Esophagus squamous epithelium (tissue), 5 donors: ENCODE measurements at places on chromosomes 5 and 9.

- DNase-seq, result no peak
Measured at GRCh38 chr5:150641006-150641570, 628 bp downstream of the SYNPO start.

GRCh38 chr9:134694714-134695113 lies 53.1 kb downstream of the COL5A1 start:
- no peak for DNase-seq

DNA sequence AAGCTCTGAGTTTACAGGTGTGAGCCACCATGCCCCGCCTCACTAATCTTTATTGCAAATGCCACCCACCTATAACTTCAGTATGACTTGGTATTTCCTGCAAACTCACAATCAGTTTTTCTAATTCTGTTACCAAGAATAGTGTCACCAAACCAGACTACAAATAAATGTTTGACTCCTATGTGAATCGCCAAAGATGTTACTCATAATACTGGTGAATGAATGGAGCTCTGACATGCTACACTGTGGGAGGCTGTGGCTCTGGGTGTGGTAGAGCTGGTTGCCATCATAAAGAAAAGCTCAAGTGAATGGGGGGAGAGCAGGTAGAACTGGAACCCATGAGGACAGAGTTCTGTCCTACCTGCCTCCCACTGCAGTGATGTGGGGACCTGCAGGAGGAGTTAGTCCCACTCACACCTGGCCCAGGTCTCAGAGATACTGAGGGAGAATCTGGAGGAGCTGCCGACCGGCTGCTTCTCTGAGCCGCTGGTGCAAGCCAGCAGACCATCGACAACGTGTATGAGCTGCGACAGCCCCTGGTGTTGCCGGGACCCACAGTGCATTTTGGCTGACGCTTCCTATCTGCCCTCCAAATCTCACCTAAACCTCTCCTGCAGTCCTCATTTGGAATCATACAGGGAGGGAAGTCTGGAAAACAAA lies 95.7 kb downstream of the ENTREP1 start:
- no peak for DNase-seq

GRCh38 chr5:157283434-157283833 lies 17.5 kb downstream of the CYFIP2 start:
- DNase-seq, result no peak

DNA sequence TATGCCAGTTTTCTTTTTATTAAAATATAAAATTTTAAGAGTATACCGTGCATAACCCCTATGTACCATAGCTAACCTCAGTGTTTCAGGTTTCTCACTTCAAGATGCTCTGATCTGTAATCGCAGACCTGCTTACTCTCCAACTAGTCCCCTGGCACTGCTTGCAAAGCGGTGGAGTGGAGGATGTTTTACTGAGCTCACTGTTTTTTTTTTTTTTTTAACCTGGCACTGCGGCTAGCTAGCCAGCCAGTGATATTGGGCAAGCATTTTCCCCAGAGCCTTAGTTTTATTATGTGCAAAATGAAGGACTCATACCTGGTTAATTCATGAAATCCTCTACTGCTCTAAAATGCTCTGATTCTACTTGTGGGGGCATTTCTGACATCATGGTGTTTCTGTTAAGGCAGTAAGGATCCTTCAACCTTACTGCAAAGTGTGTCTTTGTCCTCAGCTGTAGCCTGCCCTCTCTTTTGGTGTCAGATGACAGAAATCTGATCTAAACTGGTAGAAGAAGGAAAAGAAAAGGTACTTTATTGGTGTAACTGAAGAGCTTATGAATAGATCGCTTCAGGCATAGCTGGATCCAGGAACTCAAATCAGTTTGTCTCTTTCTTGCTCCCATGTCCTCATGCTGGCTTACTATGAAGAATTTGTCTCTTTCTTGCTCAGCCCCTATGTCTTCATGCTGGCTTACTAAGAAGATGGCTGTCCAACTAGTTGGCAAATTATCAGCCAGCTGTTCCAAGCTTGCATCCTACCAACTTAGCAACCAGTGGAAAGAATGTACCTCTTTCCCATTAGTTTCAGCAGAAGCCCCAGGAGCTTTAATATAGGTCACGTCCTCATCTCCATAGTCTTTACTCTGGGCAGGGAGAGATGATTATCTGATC lies 59.8 kb downstream of the DOCK2 start:
- DNase-seq, result no peak

- DNase-seq, result no peak
Measured at GRCh38 chr5:133932441-133933168, 35.8 kb downstream of the C5orf15 start.

DNA sequence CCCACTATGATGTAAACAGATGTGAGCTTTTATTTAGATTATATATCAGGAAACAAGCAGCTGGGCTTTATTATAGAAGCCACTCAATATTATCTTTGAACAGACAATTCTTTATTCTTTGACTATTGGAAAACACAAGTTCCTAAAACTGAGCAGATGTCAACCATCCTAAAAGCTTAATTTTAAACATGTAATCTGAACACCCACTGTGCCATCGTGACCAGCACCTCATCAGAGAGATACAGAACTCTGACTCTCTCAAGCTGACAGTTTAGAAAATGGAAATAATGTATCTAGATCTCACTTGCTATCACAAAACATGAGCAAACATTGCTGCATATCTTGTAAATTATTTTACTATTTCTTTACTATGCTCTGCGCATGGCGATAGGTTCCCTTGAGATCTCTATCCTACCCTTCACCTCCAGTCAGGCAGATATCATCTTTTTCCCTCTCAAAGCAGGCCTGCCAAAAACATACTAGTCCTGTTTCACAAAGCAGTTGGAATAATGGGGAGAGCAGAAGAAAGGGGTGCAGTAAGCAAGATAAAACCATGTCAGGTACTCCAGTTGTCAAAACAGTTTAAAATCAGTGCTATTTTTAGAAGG lies 151.0 kb downstream of the KIAA0825 start:
- no peak for DNase-seq

- no peak for DNase-seq
Measured at GRCh38 chr5:72233835-72234234, 86.2 kb downstream of the MRPS27 start.

DNA sequence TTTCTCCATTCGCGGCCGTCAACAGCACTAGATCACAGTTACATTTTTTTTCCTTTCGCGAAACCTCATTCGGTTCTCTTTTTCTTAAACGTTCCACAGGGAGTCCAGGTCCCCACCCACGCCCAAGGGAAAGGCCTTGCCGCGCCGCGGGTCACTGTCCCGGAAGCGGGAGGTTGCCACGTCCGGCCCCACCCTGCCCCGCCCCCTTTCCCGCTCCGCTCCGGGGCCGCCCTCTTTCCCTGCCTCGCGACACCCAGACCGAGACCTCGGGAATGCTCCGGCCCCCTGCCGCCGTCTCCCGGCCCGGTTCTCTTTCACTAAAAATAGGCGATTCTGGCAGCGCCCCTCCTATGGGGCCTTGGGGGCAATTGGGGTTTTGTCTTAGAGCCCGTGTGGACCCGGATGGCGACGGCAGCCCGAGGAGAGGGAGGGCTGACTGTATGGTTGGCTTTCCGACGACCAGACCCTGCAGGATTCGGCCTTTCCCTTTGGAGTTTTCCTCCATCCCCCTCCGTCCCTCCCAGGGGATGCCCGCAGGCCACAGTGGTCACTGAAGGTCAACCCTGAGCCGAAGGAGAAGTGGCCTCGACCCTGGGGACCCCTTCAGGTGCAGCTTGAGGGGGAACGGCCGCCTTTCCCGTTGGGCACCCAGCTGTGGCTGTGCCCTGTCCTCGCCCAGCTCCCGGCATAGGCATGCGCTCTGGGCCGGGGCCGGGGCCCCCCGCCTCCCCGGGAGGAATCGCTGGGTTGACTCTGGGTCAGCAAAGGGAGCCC lies 2.8 kb upstream of the RACK1 start:
- DNase-seq, result no peak

GRCh38 chr9:74275872-74276508 lies 221.1 kb upstream of the RORB start:
- no peak for DNase-seq

DNA sequence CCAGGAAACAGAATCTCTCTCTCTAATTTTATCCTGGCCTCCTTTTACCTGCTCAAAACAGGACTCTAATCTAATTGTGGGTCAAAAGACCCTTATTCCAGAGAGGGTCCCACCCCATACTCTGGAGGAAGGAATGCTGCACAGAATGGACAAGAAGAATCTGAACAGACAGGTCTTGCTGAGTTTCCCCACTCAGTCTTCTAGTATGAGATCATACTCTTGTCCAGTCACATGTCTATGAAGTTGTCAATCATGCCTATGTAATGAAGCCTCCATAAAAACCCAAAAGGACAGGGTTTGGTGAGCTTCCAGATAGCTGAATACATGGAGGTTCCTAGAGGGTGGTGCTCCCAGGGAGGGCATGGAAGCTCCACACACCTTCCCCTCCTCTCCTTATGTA lies 123.9 kb upstream of the FER start:
- DNase-seq, result no peak

- DNase-seq, result no peak
Measured at GRCh38 chr5:137834498-137835049, 33.1 kb upstream of the MYOT start.

GRCh38 chr9:95085036-95085770 lies 232.3 kb downstream of the FANCC start:
- DNase-seq, result no peak

DNA sequence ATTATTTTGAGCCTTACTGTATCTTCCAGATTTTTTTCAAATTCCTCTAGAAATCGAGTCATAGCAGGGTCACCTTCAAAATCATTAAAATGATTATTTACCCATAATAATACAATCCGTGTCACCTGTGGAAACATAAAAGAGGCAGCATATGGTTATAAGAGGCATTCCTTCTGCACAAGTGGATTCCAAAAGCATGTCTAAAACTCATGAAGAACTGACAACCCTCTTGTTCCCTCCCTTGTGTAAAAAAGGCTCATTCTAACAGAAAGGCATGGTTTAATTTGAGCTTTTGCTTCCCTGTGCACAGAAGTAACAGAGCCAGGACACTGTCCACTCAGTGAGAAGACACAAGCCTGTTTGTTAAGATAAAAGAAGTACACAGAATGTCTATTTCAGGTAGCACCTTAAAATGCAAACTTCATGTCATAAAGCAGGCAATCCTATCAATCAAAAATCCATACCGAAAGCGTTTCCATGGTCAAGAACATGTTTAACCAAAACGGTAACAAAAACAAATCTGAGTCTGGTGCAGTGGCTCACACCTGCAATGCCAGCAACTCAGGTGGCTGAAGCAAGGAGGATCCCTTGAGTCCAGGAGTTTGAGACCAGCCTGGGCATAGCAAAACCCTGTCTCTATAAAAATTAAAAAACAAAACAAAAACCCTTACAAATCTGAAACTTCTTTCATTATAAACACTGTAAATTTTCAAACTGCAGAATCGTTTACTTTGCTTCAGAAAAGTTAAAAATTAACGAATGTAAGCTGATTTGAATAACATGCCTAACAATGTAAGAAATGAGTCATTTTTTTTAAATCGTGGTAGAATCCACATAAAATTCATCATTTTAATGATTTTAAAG lies 139.3 kb downstream of the RAPGEF6 start:
- DNase-seq, result no peak

DNA sequence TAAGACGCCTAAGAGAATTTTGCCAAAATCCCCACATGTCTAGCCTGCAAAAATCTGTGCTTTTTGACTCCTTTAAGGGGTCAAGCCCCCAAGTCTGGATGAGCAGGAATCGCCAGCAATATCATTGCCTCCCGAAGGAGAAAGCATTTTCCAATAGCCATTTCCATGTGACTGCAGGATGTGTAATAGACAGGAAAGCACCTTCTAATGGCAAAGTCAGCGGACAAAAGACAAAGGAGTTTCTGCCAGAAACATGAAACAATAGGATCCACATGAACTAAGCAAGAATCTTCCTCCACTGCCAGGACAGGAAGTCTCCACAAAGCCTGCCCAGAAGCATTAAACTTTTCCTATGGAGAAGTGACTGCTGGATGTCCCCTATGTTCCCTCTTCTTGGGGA lies 177.1 kb upstream of the PCSK5 start:
- no peak for DNase-seq

DNA sequence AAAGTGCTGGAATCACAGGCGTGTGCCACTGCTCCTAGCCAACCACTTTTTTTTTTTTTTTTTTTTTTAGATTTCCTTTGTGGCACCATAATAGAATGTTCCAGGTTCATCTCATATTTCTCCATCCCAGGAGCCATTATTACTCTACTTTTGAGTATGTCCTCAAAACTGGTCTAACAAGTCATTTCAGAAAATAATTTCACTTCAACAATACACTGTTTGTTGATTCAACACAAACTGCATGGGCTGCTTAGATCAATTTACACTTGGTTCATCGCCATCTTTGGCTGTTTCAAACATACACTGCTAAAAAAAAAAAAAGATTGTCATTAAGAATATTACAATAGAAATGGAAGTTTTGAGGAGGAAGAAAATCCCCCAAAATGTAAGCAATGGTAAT lies 57.9 kb downstream of the CSNK1A1 start:
- no peak for DNase-seq

GRCh38 chr9:98203153-98203552 lies 10.7 kb upstream of the CORO2A start:
- no peak for DNase-seq

DNA sequence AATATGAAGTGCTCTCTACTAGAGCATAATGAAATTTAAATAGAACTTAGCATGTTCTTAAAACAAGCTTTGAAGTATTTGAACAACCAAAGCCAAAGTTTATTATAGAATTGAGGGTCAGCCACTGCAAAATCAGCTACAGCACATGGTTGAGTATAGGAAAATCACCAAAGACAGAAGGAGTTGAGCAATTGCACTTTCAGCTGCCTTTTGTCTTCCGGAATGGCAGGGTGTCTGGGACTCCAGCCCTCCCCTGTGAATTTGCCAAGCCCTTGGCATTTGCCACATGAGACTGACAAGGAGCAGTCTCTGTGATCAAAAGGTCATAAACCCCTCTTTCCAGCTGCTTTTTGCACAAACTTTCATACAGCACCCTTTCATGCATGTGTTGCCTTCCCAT lies 8.5 kb upstream of the LURAP1L start:
- no peak for DNase-seq

GRCh38 chr5:149654231-149654630 lies 72.9 kb downstream of the ARHGEF37 start:
- no peak for DNase-seq

DNA sequence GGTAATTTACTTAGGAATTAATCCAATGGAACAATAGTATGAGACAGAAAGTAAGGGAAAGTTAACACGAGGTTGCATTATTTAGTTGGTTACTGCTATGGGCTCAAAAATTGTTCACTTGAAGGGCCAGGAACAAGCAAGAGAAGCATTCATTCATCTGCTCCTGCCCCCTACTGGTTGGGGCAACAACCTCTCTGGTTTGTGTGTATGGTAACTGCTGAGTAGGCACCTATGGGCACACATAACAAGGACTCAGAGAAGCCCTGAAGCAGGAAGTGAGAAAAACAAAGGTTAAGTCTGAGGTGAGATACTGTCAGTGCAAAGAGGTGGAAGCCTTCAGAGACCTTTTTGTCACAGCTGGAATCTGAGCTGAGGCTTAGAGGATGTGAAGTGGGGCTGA lies 34.4 kb upstream of the RANBP6 start:
- no peak for DNase-seq

- DNase-seq, result no peak
Measured at GRCh38 chr5:178090856-178091255, 22.5 kb upstream of the N4BP3 start.

GRCh38 chr9:99787556-99787955 lies 34.1 kb upstream of the NR4A3 start:
- DNase-seq, result no peak
